A549 (cell line): ENCODE measurements at places on chromosomes 7 and 10. TPM values are rescaled to one million over a fixed set of nuclear protein-coding genes. Genes with fewer than 3 reads are reported as not detected.

- no peak for DNase-seq
Measured at GRCh38 chr10:29948881-29949355, 110.5 kb downstream of the JCAD start.

Gene ZNF853
- polyA plus RNA-seq = 1.6 to 2.1 TPM (median 1.8 TPM) in 3 replicates

GRCh38 chr7:99155211-99155610 is 11.3 kb upstream of the SMURF1 start:
- DNase-seq = no peak

- no peak for DNase-seq
Measured at GRCh38 chr10:88091490-88092061, 228.2 kb downstream of the PTEN start.

DNA sequence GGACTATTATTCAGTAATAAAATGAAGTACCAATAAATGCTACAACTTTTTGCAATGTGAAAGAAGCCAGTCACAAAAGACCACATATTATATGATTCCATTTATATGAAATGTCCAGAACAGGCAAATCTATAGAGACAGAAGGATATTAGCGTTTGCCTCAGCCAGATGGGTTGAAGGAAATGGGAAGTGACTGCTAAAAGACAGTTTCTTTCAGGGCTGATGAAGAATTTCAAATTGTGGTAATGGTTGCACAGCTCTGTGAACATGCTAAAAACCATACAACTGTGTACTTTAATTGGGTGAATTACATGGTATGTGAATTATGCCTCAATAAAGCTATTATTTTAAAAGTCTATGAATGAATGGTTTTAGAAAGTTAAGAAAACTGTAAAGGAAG is 23.9 kb upstream of the REEP3 start:
- no peak for DNase-seq
